ENCODE measurements at places on chromosomes 1 and 21.

DNA sequence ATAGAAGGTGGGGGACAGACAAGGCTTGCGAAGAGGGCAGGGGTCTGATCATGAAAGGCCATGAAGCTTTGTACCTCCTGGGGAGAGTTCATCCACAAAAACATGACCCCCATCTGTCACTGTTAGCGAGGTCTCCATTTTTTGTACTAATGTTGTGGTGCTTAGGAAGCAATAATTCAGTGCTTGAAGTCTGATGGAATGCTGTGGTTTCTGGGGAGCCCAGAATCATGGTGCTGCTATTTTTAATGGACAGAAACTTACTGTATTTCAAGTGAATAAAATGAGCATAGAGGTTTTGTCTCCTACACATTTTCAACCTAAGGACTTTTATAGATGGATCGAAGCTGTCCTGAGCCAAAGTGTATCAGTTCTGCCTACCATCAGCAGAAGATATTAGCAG is 28.2 kb upstream of the RGL1 start:
- peak; percentile 36 for DNase-seq

GRCh38 chr1:38489844-38490270 is 369.7 kb downstream of the RRAGC start:
- no peak for DNase-seq

GRCh38 chr1:232142403-232143314 is 487.3 kb downstream of the SIPA1L2 start:
- peak; percentile 29 for DNase-seq

- DNase-seq: no peak
Observed at GRCh38 chr21:19908390-19908789, 1089.8 kb upstream of the NCAM2 start.

- DNase-seq: no peak
Observed at GRCh38 chr1:72693899-72694298, 411.6 kb upstream of the NEGR1 start.

DNA sequence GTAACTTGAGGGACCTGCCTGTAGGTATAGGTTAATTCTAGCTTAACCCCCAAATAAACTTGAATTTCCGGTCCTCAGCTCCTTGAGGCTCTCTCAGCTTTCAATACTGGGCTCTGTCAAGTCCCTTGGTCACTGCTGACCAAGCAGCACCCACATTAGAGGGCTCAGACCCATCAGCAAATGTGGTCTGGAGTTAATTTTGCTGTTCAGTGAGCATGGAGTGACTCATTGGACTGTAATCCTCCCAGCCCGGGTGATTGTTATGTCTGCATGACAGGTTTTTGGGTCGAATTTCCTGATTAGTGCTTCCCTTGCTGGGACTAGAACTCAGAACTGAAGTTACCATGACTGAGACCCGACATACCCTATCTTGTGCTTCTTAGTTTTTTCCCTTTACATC is 130.6 kb downstream of the URB2 start:
- peak; percentile 14 for DNase-seq

- DNase-seq: no peak
Observed at GRCh38 chr21:42736646-42737350, 83.4 kb downstream of the PDE9A start.

DNA sequence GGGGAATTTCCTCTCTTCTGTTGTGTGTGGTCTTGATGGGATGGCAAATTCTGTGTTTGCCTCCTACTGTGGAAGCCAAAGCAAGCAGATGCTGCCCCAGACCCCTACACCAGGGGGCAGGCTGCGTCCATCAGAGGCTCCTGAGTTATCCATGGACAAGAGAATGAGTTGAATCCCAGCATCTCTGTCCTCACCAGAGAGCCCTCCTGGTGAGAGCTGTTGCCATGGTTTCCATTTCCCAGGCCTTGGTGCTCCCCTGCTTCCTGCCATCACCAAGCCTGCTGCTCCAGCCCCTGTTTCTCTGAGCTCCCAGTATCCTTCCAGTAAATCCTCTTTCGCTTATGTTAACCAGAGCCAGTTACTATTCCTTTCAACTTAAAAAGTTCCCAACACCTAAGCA is 20.4 kb upstream of the GNG12 start:
- peak; percentile 74 for DNase-seq

DNA sequence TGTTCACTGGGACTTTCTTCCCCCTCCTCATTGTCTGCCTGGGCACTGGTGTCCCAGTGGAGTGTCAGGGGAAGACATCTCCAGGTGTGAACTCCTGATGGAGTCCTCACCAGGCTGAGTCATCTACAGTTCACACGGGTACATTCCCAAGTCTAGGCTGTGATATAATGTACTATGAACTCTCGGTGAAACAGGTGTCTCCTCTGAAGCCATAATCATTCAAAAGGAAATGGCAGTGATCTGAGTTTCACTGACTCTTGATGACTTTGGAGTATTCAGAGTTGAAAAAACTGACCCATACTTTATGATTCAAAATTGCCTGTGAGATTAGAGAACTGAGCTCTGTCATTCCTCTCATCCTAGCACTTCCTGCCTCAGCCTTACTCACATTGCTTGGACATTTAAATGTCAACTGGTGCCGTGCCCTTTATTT is 9.1 kb downstream of the LAMC2 start:
- DNase-seq: no peak

GRCh38 chr1:238485912-238486209 is 595.1 kb upstream of the ZP4 start:
- DNase-seq: no peak

- no peak for DNase-seq
Observed at GRCh38 chr1:175206687-175207086, 14.1 kb upstream of the KIAA0040 start.

GRCh38 chr1:178870944-178871343 is at the start of gene ANGPTL1:
TSS of gene ANGPTL1 (minus strand) at chr1:178871077. CDS start at chr1:178865776, 5,301 bp downstream.
- peak; percentile 17 for DNase-seq

DNA sequence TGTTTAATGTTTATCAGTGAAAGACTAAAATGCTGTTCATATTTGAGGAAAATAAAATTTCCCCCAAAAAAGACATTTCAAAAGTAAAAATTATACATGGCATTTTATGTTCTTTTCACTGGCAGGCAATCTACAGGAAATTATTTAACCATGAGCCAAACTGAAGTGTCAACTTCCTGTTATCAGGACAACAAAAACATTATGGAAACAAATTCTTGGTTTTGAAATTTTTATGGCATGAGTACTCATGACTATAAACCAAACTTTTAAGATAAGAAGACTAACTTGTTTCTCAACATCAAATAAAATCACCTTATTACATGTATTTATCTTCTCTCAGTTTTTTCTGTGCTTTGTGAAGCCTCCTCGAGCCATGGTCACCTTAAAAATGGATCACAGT is 698.6 kb downstream of the LTN1 start:
- no peak for DNase-seq

DNA sequence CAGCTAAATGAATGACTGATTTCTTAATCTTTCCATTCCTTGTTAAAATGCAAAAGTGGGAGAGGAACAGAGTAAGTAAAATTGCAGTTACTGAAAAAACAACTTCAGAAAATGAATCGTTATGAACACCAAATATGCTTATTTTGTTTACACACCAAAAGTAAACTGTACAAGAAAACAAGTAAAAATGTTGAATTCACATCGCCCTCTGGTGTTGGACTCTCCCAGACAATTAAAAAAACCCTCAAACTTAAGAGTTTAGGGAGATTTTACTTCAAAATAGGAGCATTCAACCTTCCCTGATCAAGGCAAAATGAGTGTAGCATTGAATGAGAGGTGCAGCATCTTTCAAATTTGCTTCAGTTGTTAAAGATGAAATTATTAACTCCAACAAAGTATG is 19.4 kb upstream of the ESRRG start:
- no peak for DNase-seq

All from fibroblast of skin of left quadriceps (primary cell).